ENCODE measurements at places on chromosomes 5 and 9.

DNA sequence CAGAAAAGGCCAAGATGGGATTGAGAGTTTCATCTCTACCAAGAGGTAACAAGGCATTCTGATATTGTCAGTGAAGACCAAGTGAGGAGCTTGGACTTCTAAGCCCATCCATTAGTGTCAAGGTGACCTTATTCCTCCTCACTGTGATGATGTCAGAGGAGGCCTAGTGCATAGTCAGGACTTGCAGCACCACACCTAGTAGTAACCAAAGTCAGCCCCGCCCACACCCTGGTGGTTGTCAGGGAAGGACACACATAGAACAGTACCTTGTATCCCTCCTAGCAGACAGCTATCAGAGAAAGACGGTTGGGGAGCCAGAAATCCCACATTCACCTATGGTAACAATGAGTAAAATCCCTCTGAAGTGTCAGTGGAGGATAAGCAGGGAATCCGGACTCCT, 111.7 kb downstream of the AP3B1 start:
- peak; percentile 27 for DNase-seq

DNA sequence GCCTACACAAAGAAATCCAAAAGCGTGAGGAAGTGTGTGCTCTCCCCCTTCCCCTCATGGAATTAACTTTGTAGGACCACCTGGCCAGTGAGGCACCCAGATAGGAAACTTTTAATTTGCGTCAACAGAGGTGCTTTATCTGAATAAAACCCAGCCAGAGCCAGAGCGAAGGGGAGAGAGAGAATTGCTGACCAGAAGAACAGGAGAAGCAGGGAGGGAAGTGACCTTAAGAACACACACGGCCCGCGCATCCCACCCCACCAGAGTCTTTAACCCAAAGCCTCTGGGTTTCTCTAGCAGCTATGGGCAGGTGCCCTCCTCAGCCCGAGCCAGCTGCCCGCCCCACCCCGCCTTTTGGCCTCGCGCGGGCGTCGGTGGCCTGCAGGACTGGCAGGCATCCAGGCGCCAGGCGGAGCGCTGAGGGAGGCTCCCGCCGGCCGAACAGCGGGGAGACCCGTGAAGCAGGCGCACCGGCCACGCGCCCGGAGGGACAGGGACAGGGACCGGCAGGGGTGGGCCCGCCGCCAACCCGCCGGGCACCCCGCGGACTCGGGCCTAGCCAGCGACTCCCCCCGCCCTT, 580 bp downstream of the ERAP1 start:
- peak; percentile 80 for DNase-seq

DNA sequence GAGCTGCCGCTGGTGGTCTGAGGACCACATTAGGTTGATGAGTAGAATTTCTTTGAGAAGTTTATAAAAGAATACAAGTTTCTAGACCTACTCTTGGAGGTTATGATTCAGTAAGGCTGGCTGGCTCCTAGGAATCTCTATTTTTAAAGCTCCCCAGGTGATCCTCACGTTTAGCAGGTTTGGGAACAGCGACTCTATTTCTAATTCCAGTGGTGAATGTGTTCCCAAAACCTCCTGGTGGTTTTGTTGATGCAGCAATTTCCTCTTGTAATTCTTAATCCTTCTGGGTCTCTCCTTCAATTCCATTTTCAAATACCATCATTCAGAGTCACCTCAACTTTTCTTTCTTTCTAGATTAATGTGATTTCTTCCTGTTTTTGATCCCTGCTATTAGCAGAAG, 215.9 kb upstream of the RFX3 start:
- no peak for DNase-seq

DNA sequence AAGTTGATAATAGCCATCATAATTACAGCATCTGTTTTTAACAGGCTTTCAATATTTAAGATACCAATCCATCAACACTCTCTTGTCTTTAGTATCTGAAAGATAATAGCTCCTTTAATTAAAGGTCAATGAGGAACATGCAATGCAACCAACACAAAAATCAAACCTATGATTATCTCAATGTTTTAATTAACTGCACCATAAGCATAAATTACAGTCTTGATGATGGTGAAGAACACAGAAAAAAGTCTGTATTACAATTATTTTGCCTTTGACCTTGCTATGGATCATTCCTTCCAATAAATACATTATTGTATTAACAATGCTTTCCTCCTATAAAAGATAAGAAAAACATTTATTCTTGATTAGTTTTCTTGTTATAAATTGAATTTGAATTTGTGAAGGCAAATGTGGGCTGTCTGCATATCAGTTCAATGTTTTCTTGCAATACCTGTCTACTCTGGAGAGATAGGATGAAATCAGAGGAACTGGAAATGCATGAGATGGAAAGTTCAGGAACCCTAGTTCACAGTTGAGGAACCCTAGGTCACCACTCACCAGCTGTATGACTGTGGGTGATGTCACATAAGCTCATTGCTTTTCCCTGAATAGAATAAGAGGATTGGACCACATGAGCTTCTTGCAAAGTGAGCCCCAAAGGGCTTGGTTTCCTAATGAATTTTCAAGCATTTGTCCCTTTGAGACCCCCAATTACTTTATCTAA, 58.5 kb upstream of the ANXA1 start:
- no peak for DNase-seq

DNA sequence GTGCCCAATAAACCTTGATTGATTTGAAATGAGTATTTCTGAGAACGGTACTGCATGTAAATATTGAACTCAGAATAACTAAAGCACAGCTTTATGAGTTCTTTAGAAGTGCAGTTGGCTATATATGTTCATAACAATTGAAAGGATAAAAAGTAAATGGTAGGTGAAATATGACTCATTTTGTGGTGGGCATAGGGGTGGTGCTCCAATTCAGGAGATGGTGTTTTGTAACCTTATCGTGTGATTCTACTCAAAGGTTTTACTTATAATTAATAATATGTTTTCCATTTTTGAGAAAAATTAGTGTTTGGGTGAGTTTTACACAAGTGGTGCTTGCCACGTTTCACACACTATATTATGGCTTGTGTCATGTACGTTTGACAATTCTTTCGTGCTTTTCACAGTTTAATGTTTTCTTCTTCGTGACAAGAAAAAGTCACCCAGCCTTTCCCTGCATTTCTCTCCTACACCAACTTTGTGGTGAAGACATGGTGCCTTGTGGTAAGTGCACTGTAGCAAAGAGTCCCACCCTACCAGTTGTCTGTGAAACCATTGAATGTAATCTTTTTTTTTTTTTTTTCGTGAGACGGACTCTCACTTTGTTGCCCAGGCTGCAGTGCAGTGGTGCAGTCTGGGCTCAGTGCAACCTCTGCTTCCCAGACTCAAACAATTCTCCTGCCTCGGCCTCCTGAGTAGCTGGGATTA, 492.5 kb upstream of the SGCD start:
- DNase-seq, result no peak

- DNase-seq, result no peak
Observed at GRCh38 chr9:90420768-90421513, 221.7 kb downstream of the DIRAS2 start.

DNA sequence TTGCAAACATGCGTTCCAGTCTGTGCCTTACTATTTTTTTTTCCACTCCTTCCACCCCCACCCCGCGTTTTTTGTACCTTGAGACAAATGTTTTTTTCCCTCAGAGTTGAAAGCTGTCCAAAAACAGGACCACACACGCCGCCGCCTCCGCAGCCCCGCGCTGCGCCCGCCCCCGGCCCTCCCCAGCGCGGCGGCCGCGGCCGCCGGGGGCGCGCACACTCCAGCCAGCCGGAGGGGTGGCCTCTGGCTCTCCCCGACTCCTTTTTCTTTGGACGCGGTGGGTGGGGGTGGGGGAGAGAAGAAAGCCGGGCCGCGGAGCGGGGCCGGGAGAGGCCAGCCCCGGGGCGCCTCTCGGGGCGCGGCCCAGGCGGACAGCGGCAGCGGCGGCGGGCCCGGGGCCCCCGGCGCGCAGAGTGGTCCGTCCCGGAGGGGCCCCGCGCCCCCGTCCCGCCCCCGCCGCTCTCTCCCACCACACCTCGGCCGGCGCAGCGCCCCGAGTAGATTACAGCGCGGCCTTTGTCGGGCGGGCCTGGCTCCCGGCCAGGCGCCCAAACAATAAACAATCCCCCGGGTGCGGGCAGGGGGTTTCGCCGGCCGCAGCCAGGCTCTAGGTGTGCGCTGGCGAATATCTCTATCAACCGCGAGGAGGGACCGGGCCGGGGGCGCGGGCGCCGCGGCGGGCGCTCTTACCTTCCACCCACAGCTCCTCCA, 10.9 kb downstream of the PTCH1 start:
- DNase-seq, result peak; percentile 60

DNA sequence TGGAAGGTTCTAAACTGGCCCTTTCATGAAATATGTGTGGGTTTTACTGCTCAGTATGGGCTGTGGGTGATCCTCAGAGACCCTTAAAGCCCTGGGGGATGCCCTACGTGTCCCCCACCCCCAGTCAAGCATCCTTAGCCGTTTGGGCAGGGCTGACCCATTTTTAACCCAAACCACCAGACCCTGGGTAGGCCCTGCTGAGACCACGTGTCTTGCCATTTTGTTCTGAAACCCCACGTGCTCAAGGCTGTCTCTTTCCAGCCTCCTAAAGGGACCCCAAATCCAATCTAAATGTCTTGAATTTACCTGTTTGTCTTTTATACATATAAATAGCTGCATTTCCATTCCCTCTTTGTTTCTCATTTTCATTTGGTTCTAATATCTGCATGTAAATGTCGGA, 94.9 kb downstream of the PAX5 start:
- no peak for DNase-seq
